ENCODE measurements at places on chromosomes 11 and 22.
A peak's percentile ranks its signal among the peaks of the same experiment; 100 is the strongest.

- DNase-seq = no peak
Measured at GRCh38 chr11:117836077-117836960, 11.8 kb upstream of the FXYD2 start.

GRCh38 chr11:69650832-69651344 is 9.9 kb downstream of the CCND1 start:
- no peak for DNase-seq

- DNase-seq = no peak
Measured at GRCh38 chr11:118206391-118207031, 18.3 kb downstream of the JAML start.

DNA sequence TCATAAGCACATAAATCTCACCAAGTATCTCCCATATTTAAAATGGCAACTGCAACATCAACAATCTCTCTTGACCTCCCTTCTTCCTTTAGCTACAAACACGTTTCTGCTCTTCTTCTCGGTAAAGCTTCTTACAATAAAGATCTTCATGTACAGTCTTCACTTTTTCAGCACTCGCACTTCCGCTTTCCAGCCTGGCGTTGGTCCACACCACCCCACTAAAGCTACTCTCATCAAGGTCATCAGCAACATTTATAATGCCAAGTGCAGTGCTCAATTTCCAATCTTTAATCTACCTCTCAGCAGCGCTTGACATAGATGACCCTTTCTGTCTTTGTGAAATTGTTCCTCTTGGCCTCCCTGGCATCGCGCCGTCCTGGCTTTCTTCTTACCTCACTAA is 33.6 kb downstream of the NTM start:
- DNase-seq = no peak

GRCh38 chr22:45442116-45442515 is 28.6 kb downstream of the RIBC2 start:
- DNase-seq = no peak

DNA sequence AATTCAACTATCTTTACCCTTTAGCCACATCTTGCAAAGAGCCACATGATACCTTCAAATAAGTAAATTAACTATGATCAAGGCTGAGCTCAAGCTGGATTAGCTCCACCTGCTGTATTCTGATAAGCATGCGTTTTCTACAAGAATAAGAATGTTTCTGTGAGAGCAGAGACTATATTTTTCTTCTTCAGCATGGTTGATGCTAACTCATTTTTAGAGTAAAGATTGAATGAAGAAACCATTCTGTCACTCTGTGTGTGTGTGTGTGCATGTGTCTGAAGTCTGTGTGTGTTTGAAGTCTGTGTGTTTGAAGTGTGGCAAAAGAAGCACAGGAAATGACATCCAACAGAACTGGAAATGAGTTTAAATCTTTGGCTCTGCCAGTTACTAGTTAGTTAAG is 12.0 kb upstream of the LAYN start:
- no peak for DNase-seq

DNA sequence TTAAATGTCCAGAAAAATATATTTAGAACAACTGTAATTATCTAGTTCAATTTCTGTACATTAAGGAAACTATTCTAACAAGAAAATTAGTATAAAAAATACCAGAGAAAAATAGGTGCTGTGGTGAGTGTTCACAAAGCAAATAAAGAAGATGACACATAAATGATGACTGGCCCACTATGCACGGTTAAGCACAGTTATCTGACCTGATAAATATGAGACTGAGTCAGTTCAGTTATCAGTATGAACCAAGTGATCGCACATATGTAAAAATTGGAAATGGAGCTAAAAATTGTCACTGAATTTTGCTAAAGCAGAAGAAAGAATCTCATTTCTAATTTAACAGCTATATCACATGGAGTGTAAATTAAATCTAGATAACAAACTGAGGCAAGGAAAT is 18.8 kb upstream of the MAML2 start:
- DNase-seq = no peak

- no peak for DNase-seq
Measured at GRCh38 chr11:20592741-20593140, 6.7 kb upstream of the SLC6A5 start.

GRCh38 chr11:126473269-126473668 is 117.8 kb downstream of the ST3GAL4 start:
- DNase-seq = no peak

DNA sequence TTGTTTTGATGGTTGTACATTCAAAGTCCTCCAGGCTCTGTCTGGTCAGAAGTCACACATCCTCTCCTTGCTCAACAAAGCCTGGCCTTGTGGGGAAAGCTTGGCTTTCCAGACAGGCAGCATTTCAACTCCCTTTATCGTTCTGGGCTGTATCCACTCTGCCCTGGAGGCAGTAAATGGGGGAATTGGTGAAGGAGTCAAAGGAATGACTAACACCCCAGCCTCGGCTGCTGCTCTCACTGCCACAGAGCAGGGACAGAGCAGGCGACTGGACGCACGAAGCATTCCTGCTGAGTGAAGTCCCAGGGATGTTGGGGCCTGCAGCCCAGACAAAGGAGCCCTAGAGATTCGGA is 52.8 kb downstream of the WNT11 start:
- DNase-seq = no peak

GRCh38 chr11:59778122-59778521 is 22.9 kb downstream of the STX3 start:
- no peak for DNase-seq

GRCh38 chr11:17473071-17473744 is 3.4 kb downstream of the ABCC8 start:
- DNase-seq = peak; percentile 7

DNA sequence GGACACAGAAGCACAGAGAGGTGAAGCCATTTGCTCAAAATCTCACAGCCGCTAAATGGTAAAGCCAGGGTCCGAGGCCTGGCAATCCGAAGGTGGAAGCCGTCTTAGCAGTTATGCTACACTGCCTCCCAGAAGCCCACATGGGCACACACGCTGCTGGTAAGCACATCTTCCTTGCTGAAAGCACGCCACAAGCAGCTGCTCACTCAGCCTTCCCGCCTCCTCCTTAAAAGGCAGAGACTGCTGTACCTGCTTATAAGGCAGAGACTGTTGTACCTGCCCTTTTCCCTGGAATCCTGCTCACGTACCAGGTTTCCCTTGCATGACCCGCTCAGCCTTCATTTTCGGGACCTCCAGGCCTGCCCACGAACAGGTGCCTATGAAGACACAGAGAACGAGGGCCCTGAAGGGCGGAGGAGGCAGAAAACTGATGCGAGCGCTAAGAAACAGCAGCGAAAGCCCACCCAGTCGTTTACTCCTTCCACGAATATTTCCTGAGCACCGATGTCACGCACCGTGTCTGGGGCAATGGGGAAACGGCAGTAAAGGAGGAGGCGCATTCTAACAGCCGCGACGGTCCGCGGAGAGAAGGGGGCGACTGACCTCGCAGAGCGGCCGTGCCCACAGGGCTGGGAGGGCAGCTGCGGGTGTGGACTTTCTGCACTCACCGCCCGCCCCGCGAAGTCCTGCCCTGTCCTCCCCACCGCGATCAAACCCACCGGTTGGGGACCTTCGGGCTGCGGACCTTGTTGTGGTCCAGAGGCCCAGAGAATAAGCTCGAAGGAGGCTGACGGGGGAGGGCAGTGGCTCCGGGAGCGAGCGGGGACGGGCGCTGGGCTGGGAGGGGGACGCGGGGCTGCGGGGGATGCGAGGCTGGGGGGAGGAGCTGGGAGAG is 13.0 kb downstream of the SPATA19 start:
- DNase-seq = no peak

GRCh38 chr11:76588455-76589325 is 81.9 kb downstream of the LRRC32 start:
- no peak for DNase-seq

DNA sequence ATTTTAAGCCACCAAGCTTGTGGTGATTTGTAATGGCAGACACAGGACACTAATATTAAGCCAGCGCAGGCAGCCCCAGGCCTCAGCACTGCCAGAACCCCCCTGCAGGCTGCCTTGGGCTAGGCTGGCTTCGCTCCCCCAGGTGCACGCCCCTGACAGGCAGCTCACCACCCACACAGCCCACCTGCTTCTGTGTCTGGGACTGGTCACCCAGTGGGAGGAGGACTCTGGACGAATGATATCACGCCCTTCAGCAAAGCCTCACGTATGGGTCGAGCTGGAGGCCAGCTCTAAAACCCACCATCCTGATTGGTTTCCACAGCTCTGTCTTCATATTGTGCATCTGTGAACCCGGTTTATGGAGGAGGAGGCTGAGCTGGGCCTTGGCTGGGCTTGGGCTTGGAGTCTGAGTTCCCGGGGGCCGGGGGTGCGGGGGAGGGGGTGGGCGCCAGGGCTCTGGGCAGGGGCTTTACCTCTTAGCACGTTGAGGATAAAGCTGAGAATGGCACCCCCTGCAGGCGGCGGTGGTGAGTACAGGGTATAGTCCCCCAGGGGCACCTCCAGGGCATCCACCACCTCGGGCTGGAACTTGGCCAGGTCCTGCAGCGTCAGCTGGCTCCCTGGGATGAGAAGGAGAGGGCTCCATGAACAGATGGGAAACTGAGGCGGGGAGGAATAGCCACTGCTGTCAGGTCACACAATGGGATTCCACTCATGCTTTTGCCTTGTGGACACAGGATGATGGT is 13.8 kb downstream of the GGT5 start:
- no peak for DNase-seq

GRCh38 chr11:95154514-95154913 is 64.9 kb downstream of the ENDOD1 start:
- no peak for DNase-seq

Measured in hippocampal formation (tissue), 2 donors.